Left cardiac atrium (tissue), 4 donors: ENCODE measurements at places on chromosomes 2 and 18.

- DNase-seq: no peak
Observed at GRCh38 chr2:12761104-12761503, 44.4 kb downstream of the TRIB2 start.

- DNase-seq: no peak
Observed at GRCh38 chr2:4556135-4556896, 852.9 kb downstream of the DCDC2C start.

- DNase-seq: peak; percentile 69
Observed at GRCh38 chr2:19649785-19650380, 251.9 kb downstream of the TTC32 start.

GRCh38 chr2:39631718-39632117 lies 34.0 kb upstream of the TMEM178A start:
- DNase-seq: peak; percentile 33

- DNase-seq: no peak
Observed at GRCh38 chr2:198905881-198906612, 551.7 kb downstream of the SATB2 start.

DNA sequence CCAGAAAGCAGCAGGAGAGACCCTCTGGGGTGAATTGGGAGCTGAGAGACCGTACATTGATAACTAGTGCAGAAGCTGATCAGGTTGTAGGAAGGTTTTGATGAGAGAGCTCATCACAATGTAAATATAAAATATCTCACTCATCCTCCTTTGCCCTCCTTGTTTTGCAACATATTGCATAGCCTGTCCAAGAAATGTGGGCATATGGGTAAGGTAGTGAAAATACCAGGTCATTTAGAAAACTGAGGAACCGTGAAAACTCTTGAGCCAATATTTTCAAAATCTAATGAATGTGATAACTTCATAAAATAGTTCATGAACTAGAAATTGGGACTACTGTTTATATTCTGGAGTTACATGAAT lies 31.4 kb downstream of the C18orf54 start:
- no peak for DNase-seq

- DNase-seq: no peak
Observed at GRCh38 chr18:9221040-9221439, 84.5 kb downstream of the ANKRD12 start.

GRCh38 chr2:217047631-217048030 lies 187.8 kb upstream of the TNP1 start:
- DNase-seq: no peak

- DNase-seq: no peak
Observed at GRCh38 chr2:32624812-32625211, 3.0 kb upstream of the TTC27 start.

DNA sequence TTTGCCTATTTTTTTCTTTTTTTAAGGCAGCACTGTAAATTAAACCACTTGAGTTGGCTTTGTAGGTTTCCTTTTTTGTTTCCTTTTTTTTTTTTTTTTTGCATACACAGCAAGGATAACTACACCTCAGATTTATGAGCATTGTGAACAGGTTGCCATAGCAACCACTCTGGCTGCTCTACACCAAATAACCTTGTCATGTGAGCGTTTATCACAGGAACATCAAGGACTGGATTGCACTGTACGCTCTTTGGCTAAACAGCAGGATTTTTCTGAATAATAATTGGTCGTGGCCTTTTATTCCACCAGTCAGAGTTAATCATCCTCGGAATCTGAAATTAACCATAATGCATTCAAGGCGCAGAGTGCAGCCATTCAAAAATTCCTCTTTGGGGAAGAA lies 199.1 kb upstream of the SLC14A2 start:
- DNase-seq: no peak

- no peak for DNase-seq
Observed at GRCh38 chr2:39666491-39667101, 879 bp downstream of the TMEM178A start.

DNA sequence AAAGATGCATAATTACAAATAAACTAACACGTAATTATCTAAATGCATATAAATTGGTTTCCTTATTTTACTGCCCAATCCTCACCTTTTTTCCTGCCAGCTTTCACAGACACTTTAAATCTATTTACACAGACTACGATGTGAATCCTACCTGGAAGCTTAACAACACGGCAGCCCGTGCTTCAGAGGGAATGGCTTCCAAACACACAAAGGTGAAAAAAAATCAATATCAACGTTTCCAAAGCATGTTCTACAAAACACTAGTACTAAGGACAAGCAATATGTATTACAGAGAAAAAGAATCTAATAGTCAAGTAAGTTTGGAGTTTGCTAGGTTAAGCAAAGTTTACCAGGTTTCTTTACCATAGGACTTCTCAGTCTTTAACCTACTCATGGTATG lies 4.4 kb downstream of the MAP4K3 start:
- DNase-seq: no peak

DNA sequence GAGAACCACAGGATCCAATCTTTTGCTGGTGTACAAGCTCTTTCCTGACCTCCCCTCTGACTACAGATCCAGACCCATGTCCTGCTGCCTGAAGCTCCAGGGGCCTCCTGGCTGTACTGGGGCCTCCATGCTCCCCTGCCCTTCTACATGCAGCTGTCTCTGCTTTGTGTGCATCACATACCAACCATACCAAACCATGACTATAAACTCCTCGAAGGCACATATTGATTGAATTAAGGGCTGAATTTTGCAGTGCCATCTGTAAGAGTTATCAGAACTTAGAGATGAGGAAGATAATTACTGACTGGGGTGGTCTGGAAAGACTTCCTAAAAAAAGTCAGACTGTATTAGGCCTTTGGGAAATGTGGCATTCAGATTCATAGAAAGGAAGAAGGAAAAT lies 139.9 kb upstream of the CXCR4 start:
- no peak for DNase-seq
